Hematopoietic multipotent progenitor cell treated with erythropoietin and hydrocortisone succinate and interleukin-3 and kit ligand, for 6 days (in vitro differentiated cells): ENCODE measurements at places on chromosomes 2 and 18.

- no peak for DNase-seq
Measured at GRCh38 chr2:130785466-130786055, 30.2 kb downstream of the AMER3 start.

- DNase-seq: no peak
Measured at GRCh38 chr18:57854726-57855125, 51.6 kb upstream of the ATP8B1 start.

- no peak for DNase-seq
Measured at GRCh38 chr2:160920791-160921303, 239.4 kb upstream of the TANK start.

DNA sequence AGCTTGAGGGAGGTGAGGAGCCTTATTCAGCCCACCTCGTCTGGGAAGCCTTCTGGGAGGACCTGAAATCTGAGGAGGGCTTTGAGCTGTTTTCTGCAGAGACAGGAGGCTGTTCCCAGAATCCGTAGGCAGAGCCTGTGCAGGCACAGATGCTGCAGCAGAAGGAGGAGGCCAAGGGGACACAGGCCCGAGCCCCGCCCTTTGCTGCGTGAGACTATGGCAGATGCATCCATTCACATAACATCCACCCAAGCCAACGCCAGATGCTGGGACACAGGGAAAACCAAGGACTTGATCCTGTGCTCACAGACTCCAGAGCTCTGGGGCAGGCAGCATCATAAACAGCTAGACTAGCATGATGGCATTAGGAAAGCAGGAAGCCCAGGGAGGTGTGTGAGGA, 98.2 kb downstream of the KCNF1 start:
- DNase-seq: no peak

DNA sequence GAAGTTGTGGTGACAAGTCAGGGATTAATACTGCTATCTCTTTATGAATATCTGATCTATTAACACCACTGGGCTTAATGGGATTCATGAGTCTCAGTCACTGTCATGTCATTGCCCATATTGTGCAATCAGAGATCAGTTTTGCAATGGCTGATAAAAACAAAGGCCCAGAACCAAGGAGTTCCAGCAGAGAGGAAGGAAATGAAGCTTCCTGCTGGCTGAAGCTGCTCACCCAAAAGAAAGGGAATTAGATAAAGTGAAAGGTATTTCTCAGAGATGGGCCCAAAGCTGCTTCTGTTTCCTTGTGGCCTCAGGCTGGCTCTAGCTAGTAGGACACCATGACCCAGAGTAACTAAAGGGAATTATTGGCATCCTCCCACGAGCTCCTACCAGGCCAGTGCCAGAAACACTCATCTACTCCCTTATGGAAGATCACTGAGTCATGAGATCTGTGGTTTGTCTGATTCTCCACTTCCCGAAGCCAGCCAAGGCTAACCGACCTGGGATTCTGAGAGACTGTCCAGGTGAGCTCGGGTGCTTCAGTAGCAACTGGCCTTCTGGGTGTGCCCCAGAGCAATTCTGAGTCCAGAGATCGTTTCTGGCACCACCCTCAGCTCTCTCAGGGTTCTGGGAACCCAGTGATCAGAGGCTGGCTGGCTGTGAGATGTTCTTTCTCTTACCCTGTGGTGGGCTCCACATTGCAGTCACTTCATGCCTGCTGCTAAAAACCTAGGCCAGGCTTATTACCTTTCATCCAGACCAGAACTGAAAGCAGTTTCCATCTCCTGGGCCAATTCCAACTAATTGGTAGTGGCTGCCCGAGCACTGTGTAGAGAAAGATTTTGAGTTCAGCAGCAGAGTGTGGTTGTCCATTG, 129.5 kb upstream of the PELI1 start:
- DNase-seq: peak; percentile 67

DNA sequence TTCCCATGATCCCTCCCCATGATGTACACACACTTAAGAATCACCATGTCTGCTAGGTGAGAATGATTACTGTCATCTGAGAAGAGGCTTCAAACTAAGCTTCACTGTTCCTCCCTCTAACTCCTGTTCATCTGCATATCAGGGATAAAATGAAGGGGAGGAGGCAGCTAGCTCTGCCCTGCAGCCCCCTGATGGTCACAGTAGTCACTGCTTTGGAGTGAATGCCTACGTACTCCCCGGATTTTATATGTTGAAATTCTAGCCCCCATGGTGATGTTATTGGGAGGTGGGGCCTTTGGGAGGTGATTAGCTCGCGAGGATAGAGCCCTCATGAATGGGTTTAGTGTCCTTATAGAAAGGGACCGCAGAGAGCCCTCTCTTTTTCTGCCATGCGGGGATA, 156.4 kb downstream of the NCKAP5 start:
- DNase-seq: no peak

- DNase-seq: no peak
Measured at GRCh38 chr2:105510761-105511528, 112.1 kb upstream of the FHL2 start.

- DNase-seq: no peak
Measured at GRCh38 chr2:99867770-99868169, 274.6 kb downstream of the AFF3 start.

- DNase-seq: peak; percentile 67
Measured at GRCh38 chr18:49814147-49814499, 790 bp upstream of the ACAA2 start.

- no peak for DNase-seq
Measured at GRCh38 chr2:118774458-118775133, 72.9 kb downstream of the EN1 start.

- DNase-seq: no peak
Measured at GRCh38 chr2:195737511-195738325, 80.7 kb downstream of the SLC39A10 start.

DNA sequence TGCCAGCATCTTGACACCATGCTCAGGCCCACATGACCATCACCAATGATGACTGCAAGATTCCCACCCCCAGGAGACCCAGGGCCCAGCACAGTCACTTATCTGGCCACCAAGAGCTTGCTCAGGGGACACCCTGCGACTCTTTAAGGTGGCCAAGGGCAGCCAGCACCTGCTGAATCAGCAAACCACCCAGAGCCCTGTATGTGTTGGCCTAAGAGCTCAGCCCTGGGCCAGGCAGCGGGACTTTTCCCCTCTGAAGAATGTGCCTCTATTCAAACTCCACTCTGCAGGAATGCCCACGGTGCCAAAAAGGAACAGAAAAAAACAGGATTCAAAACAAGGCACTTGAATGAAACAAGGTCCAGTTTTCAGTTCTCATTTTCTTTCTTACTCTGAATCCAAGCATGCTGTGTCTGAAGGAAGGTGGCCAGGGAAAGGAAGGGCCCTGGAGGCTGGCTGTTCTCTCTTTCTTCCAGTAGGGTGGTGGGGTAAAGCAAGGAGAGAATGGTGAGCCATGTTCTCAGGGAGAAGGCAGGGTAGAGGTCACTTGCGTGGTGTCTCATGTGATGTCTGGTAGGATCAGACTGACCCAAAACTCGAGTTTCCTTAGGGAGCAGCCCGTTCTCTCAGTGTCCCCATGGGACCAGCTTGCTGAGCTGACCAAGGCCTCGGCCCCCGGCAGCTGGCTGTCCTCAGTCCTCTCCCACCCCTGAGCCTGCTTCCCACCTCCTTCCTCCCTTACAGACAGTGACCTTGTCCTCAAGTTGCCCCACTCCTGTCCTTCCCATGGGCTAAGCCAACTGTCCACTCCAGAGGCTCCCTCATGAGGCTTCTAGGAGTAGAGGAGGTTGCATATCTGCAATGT, 150.0 kb downstream of the RNF152 start:
- no peak for DNase-seq

DNA sequence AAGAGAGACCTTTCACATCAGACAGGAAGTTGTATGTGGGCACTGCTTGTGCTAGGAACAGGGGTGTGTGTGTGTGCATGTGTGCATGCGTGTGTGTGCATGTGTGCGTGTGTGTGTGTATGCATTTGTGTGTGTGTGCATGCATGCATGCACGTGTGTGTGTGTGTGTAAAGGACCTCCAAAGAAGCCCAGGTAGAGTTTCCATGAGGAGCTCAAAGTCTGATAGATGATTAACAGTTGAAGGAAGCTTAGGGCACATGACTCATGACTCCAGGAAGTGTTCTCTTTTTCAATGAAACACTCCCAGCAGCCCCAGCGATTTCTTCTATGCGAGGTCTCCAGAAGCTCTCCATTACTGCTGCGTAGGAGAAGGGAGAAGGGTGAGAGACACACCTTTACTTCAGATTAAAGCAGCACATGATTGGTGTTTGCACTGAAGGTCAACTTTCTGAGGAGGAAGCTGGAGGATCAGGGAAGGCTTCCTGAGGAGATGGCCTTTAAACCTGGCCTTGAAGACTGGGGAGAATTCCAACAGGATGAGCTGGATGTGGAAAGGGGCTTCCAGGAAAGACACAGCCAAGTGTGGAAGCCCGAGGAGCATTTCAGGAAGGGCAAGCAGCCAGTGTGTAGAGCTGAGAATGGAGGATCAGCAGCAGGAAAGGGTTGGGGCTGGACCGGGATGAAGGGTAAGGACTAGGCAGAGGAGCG, 77.7 kb downstream of the SMAD4 start:
- DNase-seq: no peak

- DNase-seq: no peak
Measured at GRCh38 chr2:131125195-131125757, 20.1 kb downstream of the PLEKHB2 start.

DNA sequence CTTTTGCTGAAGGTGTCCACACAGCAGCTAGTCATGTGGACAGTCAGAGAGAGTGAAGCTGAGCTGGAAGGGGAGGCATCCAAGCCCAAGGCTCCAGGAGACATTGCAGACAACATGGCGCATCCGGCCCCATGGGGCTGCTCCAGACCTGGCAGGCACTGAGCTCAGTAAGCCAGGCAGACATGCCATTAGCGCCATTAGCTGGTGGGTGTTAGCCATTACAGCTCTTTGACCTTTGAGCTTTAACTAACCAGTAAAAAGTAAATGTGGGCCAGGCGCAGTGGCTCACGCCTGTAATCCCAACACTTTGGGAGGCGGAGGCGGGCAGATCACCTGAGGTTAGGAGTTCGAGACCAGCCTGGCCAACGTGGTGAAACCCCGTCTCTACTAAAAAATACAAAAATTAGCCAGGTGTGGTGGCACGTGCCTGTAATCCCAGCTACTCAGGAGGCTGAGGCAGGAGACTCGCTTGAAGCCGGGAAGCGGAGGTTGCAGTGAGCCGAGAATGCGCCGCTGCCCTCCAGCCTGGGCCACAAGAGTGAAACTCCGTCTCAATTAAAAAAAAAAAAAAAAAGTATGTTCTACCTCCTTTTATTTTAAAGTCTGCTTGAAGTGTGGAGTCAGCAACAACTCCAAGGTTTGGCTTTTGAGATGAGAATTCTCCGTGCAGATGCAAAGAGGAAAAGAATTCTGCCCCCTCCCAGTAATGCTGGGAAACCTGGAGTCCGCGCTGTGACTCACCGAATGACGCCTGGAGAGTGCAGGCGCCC, 69.4 kb downstream of the TWSG1 start:
- DNase-seq: peak; percentile 56

DNA sequence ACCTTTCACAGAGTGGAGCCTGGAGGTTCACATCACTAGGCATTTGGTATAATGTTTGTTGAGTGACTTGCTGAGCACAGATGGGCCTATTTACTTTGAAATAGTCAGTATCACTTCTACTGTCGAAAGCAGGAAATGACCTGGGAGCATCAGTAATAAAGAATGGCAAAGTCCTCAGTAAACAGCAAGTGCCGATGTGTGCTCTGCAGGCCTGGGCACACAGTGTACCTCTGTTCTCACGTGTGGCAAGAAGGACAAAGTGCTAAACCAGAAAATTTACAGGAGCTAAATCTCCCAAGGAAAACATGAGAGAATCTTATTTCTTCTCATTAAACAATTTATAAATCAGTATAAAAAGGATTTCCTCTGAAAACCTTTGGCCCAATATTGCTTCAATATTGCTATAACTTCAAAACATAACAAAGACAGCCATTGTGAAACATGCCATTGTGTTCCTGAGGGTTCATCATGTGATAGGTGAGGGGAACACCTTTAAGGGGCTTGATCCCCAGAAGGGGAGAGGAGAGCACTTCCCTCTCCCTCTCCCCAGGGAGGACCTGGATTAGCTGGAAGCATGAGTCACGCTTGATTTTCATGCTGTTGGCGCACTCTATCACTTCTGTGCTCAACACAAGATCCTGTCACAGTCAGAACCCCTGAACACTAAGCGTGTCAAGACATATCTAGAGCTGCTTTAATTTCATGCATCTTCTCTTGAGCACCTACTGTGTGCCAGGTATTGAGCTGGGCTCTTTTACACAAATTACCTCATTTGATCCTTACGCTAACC, 131.5 kb upstream of the SMAD2 start:
- DNase-seq: no peak
